ENCODE measurements at places on chromosomes 12 and 14.

- peak; percentile 70 for DNase-seq
Measured at GRCh38 chr12:67482751-67483661, 165.5 kb upstream of the DYRK2 start.

DNA sequence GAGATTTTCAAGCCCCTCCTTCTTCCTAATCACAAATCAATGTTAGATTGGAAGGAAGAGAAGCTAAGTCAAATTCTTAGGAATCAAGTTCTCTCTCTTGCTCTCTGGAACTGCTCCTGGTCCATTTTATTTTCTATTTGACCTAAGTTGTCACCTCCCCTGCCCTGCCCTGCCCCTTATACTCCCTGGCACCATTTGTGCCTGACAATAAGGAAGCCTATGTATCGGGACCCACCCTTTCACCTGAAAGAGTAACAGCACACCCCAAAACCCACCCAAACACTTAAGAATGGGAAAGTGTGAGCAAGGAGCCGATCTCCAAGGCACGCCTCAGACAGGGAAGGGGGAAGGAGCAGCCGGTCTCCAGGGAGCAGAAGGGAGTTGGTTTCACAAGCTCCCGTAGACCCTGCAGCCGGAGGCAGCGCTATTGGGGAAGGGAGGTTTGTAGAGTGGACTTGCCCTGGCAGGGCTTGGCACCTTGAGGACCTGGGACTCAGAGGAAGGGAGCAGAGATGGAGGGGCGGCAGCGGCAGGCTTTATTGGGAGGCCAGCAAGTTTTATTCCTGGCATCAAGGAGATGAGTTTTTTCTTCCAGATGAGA is 1.6 kb downstream of the LRRC74A start:
- no peak for DNase-seq

DNA sequence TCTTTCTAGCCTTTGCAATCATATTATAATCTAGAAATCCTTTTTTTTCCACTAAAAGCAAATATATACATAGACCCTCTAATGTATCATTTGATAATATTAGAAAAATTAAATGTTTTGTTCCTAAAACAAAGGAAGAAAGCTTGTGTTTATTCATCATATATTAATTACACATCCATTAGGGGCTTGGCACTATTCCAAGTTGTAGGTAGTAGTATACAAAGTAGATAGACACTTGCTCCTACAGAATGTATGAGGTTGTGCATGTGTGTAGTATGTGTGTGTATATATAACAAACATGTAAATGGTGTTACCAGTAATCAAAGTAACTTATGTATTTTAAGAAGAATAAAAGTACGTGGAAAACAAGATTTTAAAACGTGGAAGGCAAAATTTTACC is 15.0 kb upstream of the KCNMB4 start:
- DNase-seq, result no peak

GRCh38 chr12:56151672-56152131 is 685 bp upstream of the MYL6B start:
- DNase-seq, result peak; percentile 52

DNA sequence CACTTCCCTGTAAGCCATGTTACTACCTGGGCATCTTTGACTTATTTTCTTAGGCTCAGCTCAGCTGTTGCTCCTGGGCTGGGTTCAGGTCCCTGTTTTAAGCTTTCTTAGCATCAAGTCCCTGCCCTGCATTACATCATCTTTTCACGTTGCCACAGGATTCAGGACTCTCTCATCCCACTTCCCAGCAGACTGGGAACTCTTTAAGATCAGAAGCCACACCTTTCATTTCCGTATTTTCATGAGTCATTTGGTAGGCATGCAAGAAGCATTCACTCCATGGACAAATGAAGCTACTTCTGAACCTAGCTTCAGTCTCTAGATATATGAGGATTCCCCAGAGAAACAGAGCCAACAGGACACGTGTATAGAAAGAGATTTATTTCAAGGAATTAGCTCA is 726.8 kb downstream of the VRK1 start:
- no peak for DNase-seq

GRCh38 chr14:56660677-56661389 is 81.2 kb downstream of the TMEM260 start:
- DNase-seq, result no peak

DNA sequence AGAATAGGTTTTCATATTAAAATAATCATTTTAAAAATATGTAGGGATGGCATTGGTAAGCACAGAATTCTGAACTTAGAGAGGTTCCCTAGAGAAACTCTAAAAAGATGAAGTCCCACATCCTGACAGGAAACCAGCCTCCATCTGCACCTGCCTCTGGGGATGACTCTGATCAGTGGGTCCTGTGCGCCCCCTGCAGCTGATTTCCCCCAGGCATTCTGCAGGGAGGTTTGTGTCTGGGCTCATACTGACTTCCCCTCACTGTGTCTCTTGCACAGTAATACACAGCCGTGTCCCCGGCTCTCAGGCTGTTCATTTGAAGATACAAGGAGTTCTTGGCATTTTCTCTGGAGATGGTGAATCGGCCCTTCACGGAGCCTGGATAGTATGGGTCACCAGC is 602.9 kb downstream of the TMEM121 start:
- DNase-seq, result no peak

DNA sequence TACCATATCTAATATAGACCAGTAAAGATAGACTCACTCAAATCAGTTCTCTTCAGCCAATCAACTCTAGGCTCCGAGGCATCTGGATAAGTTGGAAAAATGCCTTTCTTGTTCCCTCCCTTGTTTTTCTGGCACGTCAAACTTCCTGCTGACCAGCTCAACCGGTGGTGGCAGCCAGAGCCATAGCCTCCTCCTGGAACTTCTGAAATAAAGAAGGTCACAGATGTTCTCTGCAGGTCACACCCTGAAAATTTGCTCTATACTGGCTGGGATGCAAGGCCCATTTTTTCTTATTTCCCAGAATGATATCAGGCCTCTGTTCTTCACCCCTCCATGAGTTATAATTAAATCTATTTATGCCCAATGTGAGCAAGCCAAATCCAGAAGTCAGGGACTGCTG is 81.9 kb downstream of the BMP4 start:
- DNase-seq, result no peak

GRCh38 chr12:97748298-97748697 is 285.7 kb downstream of the RMST start:
- no peak for DNase-seq

GRCh38 chr12:124790650-124791400 is 72.8 kb downstream of the SCARB1 start:
- no peak for DNase-seq
